ENCODE measurements at places on chromosomes 7 and 10.

DNA sequence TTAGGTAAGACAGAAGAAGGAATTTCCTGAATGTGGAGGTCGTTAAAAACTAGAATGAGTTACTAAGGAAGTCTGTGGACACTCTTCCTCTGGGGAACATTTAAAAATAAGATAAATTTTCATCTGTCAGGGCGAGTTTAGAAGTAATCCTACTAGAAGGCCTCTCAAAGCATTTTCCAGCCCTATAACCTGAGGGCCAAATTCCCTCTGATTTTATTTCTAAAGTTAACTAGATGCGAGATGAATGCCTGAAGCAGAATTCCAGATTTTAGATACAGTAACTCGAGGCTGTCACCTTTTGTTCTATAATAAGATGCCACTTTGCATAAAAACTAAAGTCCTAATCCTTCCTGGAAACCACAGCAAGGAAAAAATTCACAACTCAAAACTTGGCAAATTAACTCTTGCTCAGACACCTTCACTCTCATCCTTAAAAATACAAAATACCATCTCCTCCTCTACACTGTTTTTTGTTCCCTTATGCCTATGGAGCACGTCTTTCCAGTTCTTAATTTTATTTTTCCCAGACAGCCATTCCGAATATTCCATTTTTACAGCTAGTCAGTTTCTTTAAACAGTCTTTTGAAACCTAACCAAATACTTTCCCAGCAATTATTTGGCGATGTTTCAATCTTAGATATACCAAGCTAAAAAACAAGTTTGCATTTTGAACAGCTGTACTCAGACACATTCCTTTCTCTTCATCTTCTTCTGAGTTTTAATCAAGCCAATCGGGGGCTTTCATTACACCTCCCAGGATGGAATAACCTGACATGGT is 420.7 kb upstream of the NFE2L3 start:
- no peak for DNase-seq

- DNase-seq, result no peak
Measured at GRCh38 chr10:60914690-60915141, 29.3 kb downstream of the RHOBTB1 start.

DNA sequence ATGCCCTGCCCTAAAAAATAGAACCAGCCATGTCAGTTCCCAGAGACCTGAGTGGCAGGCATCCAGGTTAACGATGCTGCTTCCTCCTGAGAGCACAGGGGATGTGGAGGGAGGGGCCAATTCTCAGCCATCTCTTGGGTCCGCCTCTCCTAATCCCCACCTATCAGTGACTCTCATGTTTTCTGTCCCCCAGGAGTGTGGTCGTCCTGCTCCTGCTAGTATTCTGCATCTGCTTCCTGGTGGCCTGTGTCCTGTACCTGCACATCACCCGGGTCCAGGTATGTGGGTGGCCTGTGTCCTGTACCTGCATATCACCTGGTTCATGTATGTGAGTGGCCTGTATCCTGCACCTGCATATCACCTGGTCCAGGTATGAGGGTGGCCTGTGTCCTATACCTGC is 105.3 kb downstream of the ADCY1 start:
- DNase-seq, result no peak

DNA sequence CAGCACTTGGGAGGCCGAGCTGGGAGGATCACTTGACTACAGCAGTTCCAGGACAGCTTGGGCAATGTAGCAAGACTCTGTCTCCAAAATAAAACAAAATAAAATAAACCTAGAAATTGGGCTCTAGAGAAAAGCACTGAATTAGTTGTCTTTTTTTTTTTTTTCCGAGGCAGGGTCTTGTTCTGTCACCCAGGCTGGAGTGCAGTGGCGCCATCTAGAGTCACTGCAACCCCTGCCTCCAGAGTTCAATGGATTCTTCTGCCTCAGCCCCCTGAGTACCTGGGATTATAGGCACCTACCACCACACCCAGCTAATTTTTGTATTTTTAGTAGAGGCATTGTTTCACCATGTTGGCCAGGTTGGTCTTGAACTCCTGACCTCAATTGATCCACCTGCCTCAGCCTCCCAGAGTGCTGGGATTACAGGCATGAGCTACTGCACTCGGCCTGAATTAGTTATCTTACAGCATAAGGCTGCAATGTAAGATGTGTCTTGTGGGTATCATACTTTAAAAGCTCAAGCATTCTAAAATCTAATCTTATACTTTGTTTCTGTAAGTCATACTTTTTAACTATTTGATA is 12.8 kb downstream of the MEIG1 start:
- DNase-seq, result no peak

- DNase-seq, result no peak
Measured at GRCh38 chr10:132399117-132400035, 2.4 kb downstream of the PWWP2B start.

GRCh38 chr10:79060641-79061255 is 8.0 kb upstream of the ZMIZ1 start:
- DNase-seq, result no peak

DNA sequence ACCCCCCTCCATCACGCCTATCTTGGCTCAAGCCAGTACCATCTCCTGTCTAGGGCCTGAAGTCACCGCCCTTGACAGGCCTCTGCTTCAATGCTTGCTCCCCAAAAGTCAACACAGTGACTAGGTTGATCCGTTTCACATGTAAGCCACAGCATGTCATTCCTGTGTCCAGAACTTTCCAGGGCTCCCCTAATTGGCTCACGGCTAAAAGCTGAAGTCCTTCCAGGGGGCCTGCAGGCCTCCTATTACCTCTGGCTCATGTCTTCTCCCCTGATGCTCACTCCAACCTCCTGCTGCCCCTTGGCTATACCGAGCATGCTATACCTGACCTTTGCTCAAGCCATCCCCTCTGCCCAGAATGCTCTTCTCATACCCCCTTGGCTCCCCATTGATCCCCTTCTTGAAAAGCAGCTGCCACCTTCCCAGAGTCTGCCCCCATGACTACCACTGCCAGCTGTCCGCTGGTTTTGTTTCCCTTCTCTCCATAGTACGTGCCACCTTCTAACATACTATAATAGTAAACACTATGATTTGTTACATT is 39.1 kb downstream of the CPXM2 start:
- no peak for DNase-seq

DNA sequence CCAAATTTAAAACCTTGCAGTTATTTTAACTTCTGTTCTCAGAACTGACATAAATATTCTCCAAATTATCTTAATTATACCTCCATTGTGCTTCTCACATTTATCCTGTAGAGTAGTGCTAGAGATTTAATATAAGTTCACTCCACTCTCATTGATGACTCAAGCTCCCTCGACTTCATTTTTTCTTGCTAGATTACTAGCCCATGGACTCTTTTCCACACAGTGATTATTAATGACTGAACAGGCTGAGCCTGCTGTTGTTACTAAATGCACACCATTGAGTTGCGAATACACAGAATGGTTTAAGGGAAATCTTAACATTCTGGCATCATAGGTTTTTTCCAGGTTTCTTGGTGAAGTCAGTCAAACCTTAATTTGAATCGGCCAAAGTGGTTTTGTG is 179.5 kb upstream of the AKR1E2 start:
- DNase-seq, result no peak

DNA sequence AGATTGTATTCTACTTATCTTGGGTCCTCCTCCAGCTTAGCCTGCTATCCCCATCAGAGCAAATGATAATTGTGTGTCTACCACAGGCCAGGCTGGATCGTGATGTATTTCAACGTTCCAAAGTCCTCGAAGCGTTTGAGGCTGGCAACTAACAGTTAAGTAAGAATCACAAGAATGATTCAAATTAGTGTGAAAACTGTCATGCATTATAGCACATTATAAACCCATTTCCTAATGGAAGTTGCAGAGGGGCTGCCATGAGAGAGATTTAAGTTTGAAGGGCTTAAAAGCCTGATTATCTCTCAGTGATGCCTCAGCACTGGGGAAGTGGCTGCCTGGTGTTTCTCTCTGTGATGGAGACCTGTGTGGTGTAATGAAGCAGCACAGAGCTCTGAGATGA is 119.1 kb downstream of the FRMD4A start:
- DNase-seq, result no peak

GRCh38 chr10:21505711-21506278 is 19.7 kb downstream of the SKIDA1 start:
- no peak for DNase-seq

DNA sequence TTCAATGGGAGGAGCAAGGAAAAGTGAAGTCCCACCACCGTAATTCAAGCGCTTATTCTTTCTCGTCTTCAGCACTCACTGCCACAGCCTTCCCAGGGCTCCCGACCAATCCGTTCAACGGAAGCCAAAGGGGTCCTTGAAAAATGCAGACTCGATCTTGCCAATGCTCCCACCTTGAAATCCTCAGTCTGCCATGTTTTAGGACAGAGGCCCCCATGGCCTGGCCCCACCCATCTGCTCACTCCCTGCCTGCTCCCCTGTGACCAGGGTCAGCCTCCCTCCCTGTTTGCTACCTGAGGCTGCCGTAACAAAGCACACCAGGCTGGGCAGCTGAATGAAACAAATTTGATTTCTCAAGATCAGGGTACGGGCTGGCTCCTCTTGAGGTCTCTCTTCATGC is 3.0 kb upstream of the DNAAF5 start:
- no peak for DNase-seq

- no peak for DNase-seq
Measured at GRCh38 chr7:16847381-16847860, 34.4 kb downstream of the AGR3 start.

DNA sequence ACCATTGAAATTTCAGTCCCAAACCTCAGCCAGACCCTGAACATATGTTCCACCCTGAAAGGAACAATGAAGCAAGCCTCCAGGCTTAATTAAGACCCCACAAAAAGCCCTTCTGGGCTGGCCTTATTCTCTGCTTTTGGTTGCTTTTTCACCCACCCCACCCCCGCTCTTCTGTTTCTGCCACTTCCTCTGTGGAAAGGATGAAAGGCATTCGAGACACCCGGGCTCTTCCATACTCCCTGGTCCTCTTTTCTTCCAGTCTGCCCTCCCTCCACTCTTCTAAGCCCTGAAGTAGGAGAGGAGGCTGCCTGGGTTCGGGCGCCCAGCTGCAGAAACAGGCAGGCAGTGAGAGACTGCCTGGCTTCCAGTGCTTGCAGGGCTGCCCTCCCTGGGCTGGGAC is 9.4 kb upstream of the FAM241B start:
- DNase-seq, result no peak

- DNase-seq, result no peak
Measured at GRCh38 chr7:131627735-131628190, 71.3 kb upstream of the PODXL start.

GRCh38 chr7:105769901-105770628 is 106.3 kb downstream of the ATXN7L1 start:
- DNase-seq, result no peak

DNA sequence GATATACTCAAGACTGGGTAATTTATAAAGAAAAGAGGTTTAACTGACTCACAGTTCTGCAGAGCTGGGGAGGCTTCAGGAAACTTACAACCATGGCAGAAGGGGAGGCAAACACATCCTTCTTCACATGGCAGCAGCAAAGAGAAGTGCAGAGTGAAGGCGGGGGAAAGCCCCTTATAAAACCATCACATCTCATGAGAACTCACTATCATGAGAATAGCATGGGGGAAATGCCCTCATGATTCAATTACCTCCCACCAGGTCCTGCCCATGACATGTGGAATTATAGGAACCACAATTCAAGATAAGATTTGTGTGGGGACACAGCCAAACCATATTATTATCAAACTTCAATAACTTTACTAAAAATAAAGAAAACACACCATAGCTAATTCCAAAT is 30.4 kb upstream of the JAZF1 start:
- DNase-seq, result no peak

GRCh38 chr10:30980951-30981616 is 50.6 kb downstream of the ZNF438 start:
- no peak for DNase-seq

DNA sequence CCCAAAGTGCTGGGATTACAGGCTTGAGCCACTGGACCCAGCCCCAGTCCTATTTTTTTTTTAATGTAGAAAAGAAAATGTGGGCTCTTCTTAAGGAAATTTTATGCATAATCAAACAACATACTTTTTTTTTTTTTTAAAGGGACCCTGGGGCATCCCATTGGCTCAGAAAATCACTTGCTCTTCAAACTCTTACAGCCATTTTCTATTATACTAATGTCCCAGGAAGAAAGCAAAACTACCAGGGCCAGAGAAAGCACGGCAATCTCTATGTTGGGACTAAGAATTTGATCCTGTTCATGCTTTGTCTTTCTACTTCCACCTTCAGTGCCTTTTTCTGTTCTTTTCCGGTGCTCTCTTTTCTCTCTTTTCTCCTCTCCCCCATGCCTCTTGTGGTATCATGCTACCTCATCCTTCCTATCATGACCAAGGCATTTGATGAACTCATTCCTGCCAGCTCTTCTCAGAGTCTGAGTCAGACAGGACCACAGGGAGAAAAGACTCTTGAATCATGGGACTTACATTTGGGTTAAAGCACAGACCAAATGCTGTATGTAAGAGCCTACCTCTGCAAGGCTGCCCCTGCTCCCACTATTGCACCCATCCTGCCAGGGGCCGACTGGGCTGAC is 76.4 kb upstream of the CCNY start:
- no peak for DNase-seq

GRCh38 chr7:90236721-90237289 is 8.2 kb upstream of the CFAP69 start:
- DNase-seq, result no peak

DNA sequence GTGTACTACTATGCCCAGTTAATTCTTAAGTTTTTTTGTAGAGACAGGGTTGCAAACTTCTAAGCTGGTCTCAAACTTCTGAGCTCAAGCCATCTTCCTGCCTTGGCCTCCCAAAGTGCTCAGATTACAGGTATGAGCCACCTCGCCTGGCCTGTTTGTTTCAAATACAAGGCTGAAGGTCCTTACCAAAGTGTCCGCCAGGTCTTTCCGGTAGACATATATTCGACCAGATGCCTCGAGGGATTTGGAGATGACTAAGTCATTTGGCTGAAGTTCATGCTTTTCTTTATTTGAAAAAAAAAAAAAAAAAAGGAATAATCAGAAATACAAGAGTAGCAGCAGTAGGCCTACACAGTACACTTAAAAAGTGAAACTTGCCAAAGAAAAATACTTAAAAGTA is 204.5 kb upstream of the CDCA7L start:
- no peak for DNase-seq

- peak; percentile 83 for DNase-seq
Measured at GRCh38 chr7:44177570-44178131, 11.6 kb downstream of the GCK start.

DNA sequence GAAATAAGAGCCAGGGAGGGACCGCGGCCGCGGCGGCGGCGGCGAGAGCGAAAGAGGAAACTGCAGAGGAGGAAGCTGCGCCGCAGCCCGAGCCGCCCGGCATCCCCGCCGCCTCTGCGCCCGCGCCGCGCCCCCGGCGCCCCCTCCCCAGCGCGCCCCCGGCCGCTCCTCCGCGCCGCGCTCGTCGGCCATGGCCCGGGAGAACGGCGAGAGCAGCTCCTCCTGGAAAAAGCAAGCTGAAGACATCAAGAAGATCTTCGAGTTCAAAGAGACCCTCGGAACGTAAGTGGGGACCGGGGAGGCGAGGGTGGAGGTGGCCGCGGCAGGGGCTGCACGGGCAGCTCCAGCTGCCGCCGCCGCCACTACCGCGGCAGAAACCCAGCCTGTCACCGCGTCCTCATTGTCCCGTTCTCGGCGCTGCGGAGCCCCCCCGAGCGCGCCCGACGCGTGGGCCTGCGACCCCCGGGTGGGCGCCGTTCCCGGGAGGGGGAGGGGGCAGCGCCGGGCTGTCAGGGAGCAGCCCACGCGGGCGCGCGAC is 351 bp downstream of the CAMK1D start:
- DNase-seq, result no peak

- DNase-seq, result no peak
Measured at GRCh38 chr10:129274748-129275474, 192.1 kb upstream of the MGMT start.
